HCEC 1CT (cell line): ENCODE measurements at places on chromosomes 13 and 19.
A peak's percentile ranks its signal among the peaks of the same experiment; 100 is the strongest.

- no peak for DNase-seq
Measured at GRCh38 chr19:38946229-38947010, 15.7 kb downstream of the MRPS12 start.

GRCh38 chr13:22081430-22081829 is 410.6 kb downstream of the FGF9 start:
- no peak for DNase-seq

DNA sequence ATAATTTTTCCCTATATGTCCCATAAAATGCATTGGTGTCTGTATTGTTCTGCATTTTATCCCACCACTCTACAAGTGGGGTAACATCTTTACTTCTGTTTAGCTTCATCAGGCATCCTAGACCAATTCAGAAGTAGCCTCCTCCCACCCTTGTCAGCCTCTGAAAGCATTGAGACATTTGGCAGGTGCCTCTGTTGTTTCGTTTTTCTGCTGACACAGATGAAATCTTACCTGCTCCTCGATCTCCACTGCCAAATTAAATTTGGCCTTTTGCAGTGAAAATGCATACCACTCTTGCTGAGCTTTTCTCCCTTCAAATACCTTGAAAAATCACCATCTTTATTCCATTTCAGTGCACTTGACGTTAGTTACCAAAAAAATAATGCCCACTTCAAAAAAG is 83.5 kb upstream of the STARD13 start:
- no peak for DNase-seq

DNA sequence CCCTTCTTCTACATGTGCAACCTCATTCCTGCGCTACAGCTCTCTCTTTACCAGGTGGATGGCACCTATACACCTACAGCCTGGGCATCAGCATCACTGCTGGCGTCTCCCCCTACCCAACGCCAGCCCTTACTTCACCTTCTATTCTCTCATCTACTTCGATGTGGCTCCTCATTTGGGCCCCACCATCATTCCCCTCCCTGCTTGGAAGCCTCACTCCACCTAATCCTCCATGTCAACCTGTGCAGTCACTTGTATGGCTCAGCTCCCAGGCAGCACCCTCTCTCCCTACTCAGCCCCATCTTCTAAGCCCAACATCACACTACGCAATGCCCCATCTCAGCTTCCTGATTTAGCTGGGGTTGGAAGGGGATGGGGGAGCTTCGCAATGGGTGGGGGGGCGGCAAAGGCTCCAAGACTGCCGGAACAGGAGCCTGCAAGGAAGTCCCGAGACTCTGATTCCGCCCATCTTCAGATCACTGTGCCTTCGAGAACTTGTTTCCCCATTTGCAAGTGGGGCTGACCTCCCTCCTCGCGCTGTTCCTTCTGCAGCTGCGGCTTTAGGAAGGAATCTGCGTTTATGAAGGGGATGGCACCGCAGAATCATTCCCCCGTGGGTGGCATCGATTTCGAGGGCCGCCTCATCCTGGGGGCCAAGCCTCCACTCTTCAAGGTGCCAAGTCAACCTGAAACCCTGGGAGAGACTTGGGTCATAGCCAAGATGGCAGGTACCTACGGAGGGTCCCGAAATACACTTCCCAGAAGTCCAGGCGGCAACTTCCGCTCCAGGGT is 913 bp downstream of the MZF1 start:
- DNase-seq, result no peak

DNA sequence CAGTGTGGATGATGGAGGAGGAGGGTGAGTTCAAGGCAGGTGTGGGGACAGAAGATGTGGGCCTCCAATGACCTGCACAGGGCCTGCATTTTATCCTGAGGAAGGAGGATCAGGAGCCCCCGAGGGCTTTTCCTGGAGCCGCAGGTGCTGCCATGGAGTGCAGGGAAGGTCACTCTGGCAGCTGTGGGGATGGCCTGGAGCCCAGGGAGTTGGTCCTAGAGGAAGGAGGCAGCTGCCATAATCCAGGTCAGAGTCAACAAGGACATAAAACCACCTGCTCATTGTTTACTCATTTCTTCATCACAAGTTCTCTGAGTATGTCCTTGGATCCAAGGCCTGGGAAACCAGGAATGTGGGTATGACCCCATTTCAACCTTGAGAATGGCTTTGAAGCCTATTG is 87.2 kb downstream of the SCGB2B2 start:
- DNase-seq, result no peak

DNA sequence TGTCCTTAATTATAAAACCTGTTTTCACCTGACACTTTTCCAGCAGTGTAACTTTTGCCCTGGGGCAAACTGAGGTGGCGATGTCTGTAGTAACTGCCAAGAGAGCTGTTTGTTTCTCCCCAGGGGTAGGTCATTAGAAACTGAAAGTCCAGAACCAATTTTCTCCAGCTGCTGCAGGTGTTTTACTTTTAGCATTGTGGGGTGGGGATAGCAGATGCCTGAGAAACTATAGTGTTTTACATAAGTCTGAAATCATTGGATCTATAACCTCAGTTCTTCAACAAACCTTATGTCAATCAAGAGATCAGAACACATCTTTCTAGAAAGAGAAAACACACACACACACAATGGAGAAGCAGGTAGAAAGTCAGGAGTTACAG is 92.7 kb downstream of the LHFPL6 start:
- DNase-seq, result no peak

DNA sequence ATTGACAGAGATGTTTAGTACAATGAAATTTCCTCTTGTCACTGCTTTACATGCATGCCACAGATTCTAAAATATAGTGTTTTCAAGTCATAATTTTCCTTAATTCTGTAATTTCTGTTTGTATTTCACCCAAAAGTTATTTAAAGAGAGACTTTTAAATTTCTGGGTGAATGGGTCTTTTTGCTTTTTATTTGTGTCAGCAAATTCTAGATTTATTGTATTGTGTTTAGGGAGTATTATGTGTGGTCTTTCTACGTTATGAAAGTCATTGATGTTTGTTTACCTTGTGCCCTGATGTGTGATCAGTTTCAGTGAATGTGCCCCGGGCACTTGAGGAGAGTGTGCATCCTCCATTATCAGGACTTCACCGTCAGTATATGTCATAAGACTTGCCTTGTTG is 92.7 kb downstream of the SGCG start:
- DNase-seq, result no peak

DNA sequence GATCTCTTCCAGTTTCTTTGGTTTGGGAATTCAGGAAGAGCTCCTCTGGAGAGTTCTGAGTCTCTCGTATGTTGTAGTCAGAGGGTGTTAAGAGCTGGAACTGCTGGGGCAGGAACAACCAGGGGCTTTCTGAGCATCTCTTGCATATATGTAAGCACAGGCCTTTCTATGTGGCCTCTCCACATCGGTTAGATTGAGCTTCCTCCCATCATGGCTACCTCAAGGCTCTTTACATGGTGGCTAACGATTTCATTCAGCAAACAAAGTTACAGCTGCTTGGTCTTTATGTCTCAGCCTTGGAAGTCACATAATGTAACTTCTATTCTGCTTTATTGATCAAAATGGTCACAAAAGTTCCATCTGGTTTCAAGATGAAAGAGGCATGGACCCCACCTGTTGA is 20.5 kb upstream of the PLAUR start:
- DNase-seq, result no peak

GRCh38 chr13:102846261-102847015 is 606 bp downstream of the ERCC5 start:
- DNase-seq, result peak; percentile 48

- no peak for DNase-seq
Measured at GRCh38 chr13:52997951-52998876, 30.4 kb upstream of the OLFM4 start.

GRCh38 chr19:52473655-52474350 is 20.4 kb downstream of the ZNF578 start:
- no peak for DNase-seq

DNA sequence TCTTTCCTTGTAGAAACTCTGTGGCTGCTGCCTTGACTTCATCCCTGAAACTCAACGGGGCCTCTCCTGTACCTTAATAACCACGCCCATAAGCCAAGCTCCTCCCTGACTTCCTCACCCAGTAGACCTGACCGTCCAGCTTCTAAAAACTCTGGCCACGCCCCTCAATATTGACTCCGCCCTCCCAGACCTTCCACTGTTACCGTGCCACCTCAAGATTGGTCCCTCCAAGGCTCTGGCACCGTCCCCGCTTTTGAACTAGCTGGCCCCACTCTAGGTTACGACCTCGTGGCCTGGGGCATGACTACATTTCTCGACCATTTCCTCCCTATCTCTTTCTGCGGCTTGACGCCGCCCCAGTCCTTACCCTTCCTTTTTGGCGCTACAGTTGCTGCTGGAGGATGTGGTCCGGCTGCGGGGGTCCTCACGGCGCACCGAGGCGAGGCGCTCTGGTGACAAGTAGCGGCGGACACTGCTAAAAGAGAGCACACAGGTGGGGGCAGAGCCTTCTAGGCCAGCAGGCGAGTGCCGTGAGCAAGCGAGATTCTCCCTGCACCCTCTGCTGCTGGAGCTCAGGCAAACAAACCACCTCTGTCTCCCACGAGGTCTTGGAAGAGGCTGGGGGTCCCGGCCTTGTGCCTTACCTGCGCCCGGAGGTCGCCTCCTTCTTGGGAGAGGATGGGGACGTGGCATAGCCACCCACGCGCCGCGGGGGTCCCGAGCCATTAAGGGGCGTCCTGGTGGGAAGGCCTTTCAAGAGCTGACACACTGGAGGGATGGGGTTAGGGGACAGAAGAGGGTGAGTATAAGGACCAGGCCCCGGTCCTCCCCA is 2.3 kb upstream of the EML2 start:
- DNase-seq, result peak; percentile 86

GRCh38 chr19:23403581-23404324 is 8.5 kb upstream of the ZNF91 start:
- no peak for DNase-seq

- peak; percentile 78 for DNase-seq
Measured at GRCh38 chr13:73341748-73342147, 282.9 kb downstream of the KLF5 start.

DNA sequence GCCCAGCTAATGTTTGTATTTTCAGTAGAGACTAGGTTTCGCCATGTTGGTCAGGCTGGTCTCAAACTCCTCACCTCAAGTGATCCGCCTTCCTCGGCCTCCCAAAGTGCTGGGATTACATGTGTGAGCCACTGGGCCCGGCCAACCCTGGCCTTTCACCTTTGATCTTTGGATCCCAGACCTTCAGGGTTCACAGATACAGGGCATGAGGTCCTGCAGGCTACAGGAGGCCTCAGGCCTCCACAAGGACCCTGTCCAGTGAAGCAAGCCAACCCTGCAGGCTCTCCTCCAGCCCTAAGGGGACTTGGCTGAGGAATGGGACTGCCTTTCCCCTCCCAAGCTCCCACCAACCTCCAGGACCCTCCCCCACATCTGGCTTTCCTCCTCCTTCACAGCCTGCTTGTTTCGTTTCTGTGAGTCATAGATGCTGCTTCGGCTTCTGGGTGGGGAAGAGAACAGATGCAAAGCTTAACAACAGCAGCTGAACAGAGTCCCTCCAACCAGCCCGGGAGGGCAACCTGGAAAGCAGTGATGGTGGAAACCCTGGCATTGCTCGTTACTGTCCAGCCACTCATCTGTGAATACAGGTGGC is 11.8 kb downstream of the ARHGEF18 start:
- no peak for DNase-seq

DNA sequence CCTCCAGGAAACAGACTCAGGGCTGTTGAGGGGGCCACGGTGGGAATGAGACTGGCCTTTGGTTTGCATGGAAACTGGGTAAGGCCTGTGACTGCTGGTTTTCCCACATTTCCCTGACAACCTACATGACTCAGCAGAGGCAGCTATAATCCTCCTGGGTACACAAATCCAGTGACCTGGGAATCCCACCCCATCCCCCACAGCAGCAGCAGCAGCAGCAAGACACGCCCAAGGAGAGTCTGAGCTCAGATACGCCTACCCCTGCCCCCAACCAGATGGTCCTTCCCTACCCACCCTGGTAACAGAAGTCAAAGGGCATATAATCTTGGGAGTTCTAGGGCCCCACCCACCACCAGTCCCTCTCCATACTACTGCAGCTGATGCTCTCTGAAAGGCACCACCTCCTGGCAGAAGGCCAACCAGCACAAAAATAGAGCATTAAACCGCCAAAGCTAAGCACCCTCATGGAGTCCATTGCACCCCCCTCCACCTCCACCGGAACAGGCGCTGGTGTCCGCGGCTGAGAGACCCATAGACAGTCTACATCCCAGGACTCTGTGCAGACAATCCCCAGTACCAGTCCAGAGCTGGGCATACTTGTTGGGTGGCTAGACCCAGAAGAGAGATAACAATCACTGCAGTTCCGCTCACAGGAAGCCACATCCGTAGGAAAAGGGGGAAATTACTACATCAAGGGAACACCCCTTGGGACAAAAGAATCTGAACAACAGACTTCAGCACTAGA is 237.2 kb upstream of the SPRY2 start:
- DNase-seq, result no peak

DNA sequence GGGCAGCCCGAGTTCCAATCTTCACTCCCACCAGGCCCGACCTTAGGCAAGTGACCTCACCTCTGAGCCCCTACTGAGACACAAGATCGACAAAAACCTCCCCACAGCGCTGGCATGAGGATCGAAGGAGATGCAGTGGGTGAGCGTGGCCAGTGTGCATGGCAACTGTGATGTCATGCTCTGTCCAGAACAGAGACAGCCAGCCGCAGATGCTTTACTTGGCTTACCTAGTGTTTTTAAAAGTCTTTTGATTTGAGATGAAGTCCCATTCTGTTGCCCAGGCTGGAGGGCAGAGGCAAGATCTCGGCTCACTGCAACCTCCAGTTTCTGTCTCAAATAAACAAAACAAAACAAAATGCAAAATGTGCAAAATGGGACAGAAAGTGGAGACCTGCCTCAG is 47.4 kb upstream of the CCNE1 start:
- DNase-seq, result no peak

- DNase-seq, result no peak
Measured at GRCh38 chr19:55246462-55247451, 12.1 kb downstream of the PPP6R1 start.

DNA sequence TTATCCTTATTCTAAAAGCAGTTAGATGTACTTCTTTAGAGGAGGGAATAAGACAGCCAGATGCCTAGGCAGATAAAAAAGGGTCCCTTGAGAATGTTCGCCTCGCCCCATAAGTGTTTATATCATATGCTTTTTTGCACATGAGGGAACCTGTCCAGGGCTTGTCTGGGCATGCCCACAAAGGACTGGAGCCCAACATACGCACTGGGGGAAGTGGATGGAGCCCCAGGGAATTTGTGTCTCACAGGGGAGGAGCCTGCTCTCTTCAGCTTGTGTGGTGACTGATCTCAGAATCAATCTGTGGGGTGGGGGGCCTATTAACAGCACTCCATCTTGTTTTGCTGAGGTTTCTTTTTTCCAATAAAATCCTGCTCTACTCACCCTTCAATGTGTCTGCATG is 22.6 kb downstream of the MED4 start:
- DNase-seq, result no peak
